ENCODE measurements at places on chromosomes 6 and 20. TPM values are rescaled to one million over a fixed set of nuclear protein-coding genes. Genes with fewer than 3 reads are reported as not detected.

The IL17F gene
- 9.1 TPM for total RNA-seq

The FAM209B gene
- total RNA-seq, result 1.9 TPM

The XKR7 gene
- 0.05 TPM for total RNA-seq

The TSBP1 gene
- total RNA-seq, result not detected

The SIRPD gene
- 0.27 TPM for total RNA-seq

- DNase-seq, result no peak
Observed at GRCh38 chr6:87118054-87118453, 23.1 kb upstream of the CGA start.

DNA sequence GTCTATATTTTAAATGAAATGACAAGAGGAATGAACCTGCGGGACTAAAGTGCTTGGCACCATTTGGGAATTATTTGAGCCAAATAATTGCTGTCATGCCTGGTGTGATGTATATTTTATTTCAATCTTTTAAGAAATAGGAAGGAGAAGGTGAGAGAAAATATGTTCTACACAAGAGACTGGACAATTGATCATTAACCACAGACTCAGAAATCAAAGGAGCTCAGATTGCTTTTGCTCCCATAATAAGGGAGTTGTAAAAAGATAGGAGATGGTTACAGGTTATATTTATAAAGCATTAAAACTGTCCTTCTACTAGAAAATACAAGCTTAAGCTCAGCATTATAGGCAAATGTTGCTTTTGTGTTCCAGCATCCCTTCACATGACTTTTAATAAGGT is 515.2 kb upstream of the SULF2 start:
- DNase-seq, result no peak

The HLA-DPA1 gene
- 26.2 TPM for total RNA-seq

DNA sequence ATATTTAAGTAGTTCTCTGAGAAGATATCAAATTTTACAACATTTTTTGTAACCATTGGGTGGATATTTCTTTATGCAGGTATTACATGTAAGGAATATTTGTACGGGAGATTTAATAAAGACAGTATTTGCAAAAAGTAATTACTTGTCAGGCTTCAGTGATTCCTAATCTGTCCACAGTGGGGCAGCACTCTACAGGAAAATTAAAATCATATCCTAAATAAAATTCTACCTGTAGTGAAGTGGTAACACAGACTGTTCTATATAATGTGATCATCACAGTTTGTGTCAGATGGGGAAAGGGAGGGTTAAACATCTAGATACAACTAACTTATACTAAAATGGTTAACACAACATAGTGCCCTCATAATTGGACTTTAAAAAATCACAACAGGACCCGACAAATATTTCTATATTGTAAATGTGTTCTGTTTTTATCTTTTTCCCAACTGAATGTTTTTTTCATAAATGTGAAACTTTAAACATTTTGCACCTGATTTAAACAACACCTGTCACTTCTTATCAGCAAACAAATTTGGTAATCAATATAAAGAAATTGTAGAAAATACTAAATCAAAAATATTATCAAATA is 145.6 kb upstream of the MANEA start:
- DNase-seq, result peak; percentile 47

DNA sequence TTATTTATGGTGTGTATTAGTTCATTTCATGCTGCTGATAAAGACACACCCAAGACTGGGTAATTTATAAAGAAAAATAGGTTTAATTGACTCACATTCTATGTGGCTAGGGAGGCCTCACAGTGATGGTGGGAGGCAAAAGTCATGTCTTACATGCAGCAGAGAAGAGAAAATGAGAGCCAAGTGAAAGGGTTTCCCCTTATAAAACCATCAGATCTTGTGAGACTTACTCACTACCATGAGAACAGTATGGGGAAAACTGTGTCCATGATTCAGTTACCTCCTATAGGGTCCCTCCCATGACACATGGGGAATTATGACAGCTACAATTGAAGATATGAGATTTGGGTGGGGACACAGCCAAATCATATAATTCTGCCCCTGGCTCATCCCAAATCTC is 150.0 kb upstream of the AHI1 start:
- no peak for DNase-seq

GRCh38 chr6:144033816-144034735 is 26.0 kb upstream of the PLAGL1 start:
- no peak for DNase-seq

The ZSCAN23 gene
- total RNA-seq, result 1.7 TPM

- no peak for DNase-seq
Observed at GRCh38 chr6:35228481-35228880, 14.7 kb downstream of the SCUBE3 start.

The LY86 gene
- total RNA-seq, result 9.5 TPM

The ETV7 gene
- 15.3 TPM for total RNA-seq

The GPLD1 gene
- total RNA-seq, result 0.10 TPM

- DNase-seq, result no peak
Observed at GRCh38 chr6:112335736-112336135, 11.4 kb upstream of the RFPL4B start.

DNA sequence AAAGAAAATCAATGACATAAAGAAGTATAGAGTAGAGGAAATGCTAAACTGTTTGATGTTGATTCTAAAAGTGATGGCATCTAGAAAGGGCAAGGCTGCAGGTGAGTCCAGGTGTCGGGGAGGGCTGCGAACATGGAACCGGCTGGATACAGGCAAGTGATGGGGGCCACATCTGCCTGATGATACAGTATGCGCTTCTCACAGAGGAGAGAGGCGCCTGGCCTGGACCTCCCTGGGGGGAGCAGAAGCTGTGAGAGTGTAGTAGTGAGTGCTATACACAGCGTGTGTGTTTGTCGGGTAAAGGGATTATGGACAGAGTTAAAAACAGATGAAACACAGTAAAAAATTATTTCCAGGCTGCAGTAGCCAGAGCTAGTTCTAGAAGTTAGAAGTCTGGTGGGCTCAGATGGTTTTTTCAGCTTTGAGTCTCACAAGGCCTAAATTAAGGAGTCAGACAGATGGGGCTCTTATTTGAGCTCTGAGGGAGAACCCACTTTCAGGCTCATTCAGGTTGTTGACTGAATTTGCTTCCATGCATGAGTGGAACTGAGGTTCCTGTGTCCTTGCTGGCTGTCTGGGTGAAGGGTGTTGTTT is 195.8 kb upstream of the ARG1 start:
- no peak for DNase-seq

The PDE10A gene
- not detected for total RNA-seq

The GID8 gene
- total RNA-seq, result 35.1 TPM

The PEX6 gene
- 21.3 TPM for total RNA-seq

DNA sequence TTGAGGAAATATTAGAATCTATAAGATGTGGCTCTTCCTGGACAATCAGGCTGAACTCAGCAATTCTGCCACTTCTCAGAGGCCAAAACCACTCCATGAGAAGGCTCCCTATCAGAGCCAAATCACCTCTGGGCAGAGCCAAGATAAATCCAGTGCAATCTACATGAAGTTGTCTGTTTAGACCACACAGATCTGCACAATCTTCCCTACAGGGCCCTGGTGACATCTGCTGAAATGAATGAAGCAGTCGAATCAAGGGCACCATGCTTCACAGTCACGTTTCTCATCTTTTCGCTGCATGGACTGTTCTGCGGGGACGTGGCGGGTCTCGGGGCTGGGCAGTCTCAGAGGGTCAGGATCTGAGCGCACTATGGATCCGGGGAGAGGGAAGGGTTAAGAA is 60.1 kb upstream of the CD93 start:
- no peak for DNase-seq

- DNase-seq, result no peak
Observed at GRCh38 chr6:63305277-63305676, 14.5 kb downstream of the LGSN start.

- DNase-seq, result no peak
Observed at GRCh38 chr6:37251211-37251780, 6.3 kb upstream of the TBC1D22B start.

DNA sequence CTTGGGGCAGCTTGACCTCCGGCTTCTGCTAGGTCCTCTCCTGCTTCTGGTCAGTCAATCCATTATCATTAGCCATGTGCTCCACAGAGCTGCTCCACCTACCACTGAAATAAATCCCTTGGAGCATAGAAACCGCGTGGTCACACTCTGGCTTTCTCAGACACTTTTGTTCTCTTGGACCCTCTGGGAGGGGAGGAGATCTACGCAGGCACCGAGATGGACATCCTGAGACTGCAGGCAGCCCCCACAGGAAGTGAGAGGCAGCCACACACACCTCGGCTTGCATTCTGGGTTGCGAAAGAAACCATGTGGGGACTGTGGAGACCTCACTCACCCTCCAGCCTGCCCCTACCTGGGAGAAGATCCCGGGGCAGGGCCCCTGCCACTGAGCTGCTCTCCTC is 79.5 kb downstream of the FYN start:
- DNase-seq, result peak; percentile 44

GRCh38 chr6:11241793-11242201 is 9.3 kb upstream of the NEDD9 start:
- DNase-seq, result no peak

DNA sequence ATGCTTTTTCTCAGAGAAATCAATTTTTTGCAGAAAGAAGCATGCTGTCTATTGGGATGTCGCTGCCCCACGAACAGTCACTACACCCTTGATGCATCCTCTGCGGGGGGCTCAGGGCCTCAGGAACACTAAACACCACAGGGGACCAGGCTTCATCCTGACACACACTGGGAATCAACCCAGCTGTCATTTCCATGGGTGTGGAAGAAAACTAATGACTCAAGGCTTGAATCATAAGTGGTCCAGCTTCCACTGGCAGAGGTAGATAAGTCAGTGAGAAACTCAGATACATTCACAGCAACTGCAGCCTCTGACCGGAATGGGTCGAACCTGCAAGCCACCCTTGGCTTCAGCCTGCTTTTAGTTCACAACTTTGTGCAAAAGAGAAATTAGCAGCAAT is 81.3 kb upstream of the SPTLC3 start:
- no peak for DNase-seq

- no peak for DNase-seq
Observed at GRCh38 chr6:106975738-106976064, 1.2 kb upstream of the CD24 start.

DNA sequence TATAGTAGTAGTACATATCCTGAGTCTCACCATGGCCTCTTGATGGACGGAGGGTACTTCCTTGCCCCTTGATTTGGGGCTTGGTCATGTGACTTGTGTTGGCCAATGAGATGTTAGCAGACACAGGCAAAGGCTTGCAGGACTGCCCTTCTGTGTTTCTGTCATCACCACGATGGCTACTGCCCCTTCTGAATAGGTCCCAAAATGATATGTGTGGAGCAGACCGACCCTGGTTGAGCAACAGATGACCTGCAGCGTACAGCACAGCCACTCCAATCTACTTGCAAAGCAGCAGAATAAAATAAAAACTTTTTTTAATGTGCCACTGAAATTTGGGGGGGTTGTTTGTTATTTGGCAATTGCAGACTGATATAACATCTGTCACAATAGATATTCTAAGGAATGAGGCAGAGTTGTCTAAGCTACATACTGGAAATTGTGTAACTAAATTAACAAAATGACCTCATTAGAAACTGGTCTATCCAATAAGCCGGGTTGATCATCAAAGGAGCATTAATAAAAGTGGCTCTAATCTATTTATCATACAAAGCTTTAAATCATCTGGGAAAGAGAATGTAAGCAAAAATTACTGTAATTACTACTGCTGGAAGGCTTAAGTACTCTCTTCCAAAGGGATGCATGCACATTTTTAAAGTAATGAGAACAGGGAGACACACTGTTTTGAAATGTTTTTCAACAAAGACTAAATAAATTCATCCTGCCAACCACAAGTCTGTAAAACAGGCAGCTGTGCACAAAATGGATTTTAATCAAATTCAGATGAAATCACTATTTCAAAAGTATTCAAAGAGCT is 209.5 kb downstream of the KIF16B start:
- no peak for DNase-seq

The NFKBIL1 gene
- 15.8 TPM for total RNA-seq

DNA sequence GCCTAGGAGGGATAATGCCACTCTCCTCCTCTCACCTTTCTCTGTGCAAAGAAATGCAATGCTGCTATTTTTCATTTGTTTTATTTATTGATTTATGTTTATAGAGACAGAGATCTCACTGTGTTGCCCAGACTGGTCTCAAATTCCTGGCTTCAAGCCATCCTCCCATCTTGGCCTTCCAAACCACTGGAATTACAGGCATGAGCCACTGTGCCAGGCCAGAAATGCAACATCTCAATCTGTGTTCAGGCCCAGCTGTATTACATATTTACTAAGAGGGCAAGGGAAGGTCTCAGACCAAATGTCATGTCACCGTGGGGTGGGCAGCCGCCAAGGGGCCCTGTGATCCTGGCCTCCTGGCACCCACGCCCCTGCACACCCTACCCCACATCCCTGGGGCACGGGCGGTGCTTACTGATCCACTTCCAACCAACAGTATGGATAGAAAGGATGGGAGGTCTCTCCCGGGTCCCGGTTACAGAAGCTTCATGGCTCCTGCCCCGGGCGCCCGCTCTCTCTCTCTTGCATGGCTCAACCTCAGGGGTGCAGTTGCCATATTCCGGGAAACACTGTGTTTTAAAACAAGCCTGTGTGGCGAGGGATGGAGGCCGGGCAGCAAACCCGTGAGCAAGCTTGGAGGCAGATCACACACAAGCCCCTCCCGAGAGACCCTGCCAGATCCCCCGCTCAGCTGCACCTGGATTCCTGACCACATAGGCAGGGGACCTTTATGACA is 111.8 kb downstream of the AGPAT4 start:
- no peak for DNase-seq

- DNase-seq, result no peak
Observed at GRCh38 chr6:161228921-161229591, 44.8 kb downstream of the AGPAT4 start.

The CDYL gene
- 25.0 TPM for total RNA-seq

GRCh38 chr20:53857723-53858236 is 212.6 kb downstream of the BCAS1 start:
- DNase-seq, result no peak

The IL17A gene
- total RNA-seq, result 0.62 TPM

DNA sequence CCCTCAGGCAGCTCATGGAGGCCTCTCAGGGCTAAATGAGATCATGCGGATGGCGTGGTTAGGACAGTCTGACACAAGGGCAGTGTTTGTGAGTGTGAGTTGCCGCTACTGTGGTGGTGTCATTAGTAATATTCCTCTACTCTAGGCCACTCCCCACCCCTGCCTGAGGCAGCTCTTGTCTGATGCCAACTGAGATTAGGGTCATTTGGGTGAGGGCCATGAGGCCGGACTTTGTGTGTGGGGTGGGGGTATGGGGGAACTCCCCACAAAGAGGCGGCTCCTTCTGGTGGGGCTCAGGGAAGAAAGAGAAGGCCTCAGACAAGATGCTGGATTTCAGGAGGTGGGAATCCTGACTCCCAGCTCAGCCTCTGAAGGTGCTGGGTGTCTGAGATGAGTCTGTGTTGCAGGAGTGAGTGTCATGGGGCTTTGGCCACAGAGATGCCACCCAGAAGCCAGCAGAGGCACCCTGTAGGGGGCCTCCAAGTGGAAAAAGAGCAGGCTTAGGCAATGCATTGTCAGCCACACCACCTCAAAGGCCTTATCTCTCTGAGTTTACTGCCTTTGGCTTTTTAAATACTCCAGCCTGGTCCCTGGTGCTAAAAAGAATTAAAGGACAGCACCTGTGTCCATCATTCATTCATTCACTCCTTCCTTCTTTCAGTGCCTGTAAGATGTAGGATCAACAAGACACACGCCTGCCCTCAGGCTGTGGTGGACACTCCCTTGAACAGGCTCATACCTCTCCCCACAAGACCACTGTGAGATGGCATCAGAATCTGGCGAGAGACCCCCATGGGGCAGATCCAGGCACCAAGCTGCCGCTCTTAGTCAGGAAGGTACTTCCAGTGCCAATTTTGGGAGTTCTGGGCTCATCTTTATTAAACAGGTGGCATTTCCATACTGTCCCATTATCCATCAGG is 175.2 kb downstream of the MRPL14 start:
- no peak for DNase-seq

The CST4 gene
- not detected for total RNA-seq

The CENPW gene
- 48.5 TPM for total RNA-seq

The PPP1R16B gene
- 63.6 TPM for total RNA-seq

Measured in activated CD4-positive, alpha-beta T cell treated with anti-CD3 and anti-CD28 coated beads, Interleukin-2, amount 10 ng/mL, durations not matched to agents 7 days and 5 days (primary cell).